HCT116 (cell line): ENCODE measurements at places on chromosomes 12 and 14.

GRCh38 chr12:104374806-104375205 lies 71.3 kb downstream of the EID3 start:
- DNase-seq = no peak

DNA sequence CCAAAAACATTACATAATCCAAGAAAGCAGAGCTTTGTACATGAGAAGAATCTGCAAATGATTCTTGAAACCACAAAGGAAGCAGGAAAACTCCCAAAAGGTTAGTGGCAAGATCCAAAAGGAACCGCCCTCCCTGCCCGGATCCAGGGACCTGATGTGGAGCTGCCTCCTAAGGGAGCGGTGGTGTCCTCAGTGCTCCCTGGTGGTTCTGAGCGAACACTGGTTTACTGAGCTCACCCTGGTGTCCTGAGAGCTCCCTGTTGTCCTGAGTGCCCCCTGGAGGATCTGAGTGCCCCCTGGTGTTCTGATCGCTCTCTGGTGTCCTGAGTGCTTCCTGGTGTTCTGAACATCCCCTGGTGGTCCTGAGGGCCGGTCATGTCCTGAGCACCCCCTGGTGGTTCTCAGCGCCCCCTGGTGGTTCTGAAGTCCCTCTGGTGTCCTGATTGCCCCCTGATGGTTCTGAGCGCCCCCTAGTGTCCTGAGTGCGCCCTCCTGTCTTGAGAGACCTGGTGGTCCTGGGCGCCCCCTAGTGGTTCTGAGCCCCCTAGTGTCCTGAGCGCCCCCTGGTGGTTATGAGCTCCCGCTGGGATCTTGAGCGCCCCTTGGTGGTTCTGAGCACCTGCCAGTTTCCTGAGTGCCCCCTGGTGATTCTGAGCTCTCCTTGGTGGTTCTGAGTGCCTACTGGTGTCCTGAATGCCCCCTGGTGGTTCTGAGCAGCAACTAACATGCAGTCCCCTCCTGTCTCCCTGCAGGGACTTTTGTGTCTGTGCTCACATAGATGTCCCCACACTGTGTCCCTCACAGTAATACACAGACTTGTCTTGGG lies 891.1 kb downstream of the TMEM121 start:
- DNase-seq = peak; percentile 3

- DNase-seq = no peak
Observed at GRCh38 chr12:44245932-44246331, 410.1 kb downstream of the TMEM117 start.

- no peak for DNase-seq
Observed at GRCh38 chr12:114440270-114441038, 34.5 kb upstream of the TBX5 start.

DNA sequence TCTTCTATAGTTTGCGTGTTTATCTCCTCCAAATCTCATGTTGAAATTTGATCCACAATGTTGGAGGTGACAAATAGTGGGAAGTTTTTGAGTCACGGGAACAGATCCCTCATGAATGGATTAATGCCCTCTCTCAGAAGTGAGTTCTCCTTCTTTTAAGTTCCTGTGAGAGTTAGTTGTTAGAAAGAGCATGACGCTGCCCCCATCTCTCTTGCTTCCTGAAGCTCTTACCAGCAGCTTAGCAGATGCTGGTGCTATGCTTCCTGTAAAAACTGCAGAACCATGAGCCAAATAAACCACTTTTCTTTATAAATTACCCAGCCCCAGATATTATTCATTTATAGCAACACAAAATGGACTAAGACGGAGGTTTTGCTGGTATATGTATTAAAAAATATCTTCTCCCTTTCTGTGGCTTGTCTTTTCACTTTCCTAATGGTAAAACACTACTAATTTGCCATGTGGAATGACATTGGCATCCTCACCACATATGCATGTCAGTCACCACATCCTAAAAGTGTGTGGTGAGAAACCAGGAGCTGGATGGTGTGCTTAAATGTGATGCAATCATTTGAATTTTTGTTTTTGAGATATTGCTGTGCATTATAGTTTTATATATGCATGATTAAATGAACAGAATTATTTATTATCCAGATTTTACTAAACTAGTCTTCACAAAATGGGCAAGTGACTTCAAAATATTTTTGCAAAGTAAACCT lies 449.3 kb downstream of the ADAMTS20 start:
- no peak for DNase-seq

- no peak for DNase-seq
Observed at GRCh38 chr14:101933209-101933608, 31.2 kb upstream of the DYNC1H1 start.

GRCh38 chr12:88579601-88580050 lies 645 bp downstream of the KITLG start:
- DNase-seq = no peak

- no peak for DNase-seq
Observed at GRCh38 chr12:67927815-67928214, 61.4 kb upstream of the IFNG-AS1 start.

GRCh38 chr14:36087411-36087810 lies 89.1 kb downstream of the PTCSC3 start:
- no peak for DNase-seq

GRCh38 chr14:81669308-81669707 lies 135.7 kb upstream of the SEL1L start:
- DNase-seq = no peak

DNA sequence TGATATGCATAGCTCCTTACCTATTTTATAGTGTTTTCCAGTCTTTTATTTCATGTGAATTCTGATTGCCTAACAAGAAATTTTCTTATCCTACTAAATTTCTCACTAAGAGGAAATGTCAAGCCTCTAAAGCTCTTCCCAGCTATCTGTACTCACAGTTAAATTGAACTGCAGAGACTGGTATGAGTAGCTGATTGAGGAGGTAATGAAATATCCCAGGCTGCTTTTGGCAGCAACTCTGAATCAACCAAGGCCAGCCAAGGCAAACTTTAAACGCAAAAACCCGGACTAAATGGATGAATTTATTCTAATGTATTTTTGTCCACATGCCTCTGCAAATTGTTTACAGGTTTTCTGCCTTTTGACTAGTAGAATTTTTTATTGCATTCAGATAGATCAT lies 119.1 kb upstream of the PMCH start:
- DNase-seq = no peak

DNA sequence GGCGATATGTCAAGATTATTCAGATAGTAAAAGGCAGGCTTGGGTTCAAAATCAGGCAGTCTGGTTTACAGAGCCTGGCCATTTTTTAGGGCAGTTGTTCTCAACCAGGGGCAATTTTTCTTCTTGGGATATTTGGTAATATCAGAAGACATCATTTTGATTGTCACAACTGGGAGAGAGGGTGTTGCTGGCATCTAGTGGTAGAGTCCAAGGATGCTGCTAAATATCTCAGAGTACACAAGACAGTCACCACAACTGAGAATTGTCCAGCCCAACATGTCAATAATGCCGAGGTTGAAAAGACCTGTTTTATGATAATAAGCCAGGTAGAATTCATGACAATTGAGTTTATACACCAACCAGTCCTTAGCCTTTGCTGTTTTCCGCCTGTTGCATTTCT lies 733.9 kb downstream of the NRXN3 start:
- DNase-seq = no peak

GRCh38 chr12:2548081-2548480 lies 246.7 kb upstream of the FKBP4 start:
- no peak for DNase-seq

DNA sequence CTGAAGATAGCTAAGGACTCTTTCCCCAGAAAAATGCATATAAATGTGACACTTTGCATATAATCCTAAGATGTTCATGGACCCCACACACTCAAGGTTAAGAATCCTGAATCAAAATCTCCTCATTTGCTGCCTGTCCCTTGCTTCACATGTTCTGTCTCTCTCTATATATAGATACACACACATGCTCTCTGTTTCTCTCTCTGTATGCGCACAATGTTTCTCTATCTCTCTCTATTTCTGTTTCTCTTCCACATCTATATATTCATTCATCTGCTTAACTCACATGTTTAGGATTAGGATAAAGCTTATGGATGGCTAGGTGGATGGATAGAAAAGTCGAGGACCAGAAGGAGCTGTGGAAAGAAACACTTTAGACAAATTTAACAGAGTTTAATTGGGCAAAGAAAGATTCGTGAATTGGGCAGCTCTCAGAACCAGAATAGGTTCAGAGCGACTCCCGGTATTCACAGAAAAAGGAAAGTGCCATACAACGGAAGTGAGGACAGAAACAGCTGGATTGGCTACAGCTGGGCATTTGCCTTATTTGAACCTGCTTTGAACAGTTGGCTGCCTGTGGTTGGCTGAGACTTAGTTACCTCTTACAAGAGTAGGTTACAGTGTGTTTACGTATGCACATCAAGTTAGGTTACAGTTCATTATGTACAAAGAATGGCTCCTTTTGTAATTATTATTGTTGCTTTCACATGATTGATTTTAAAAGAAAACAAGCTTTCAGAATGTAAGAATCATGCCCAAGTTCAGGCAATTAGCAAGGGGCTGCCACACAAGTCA lies 57.6 kb downstream of the EMP1 start:
- DNase-seq = no peak

DNA sequence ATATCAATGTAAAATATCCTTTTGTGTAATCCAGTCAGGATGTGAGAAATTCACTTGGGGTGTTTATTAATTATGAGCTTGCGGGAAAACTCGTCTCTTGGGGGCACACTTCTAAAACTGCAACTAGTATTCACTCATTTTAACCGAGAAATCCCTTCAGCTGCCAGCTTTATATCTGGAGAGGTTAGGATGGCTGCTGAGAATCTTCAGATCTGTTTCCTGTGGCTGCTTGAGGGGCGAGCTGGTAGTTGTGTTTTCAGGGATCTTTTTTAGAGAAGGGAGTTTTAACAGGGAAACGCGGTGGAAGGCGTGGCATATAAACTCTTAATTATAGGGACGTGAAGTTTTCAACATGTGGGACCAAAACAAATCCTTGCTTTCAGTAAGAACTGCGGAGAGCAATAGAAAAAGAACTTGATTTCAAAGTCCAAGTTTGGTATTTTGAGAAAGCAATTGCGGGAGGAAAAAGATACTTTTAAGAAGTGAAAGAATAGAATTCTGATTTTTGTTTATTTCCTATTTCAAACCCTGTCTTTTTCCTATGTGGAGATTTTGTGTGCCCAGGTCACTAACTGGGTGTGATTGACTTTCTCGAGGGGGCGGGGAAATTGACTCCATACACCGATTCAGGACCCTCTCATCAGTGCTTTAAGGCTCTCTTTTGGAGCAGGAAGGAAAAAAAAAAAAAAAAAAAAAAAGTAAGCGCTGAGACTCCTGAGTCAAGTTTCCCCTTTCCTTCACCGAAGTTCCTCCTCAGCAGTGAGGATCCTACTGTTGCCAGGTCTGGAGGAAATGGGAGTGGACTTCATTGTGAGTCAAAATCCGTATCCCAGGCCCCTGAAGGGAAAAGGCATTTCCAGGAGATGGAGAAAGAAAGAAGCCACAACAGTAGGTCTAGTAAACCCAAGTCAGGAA lies 1.1 kb downstream of the PPFIBP1 start:
- DNase-seq = no peak

GRCh38 chr12:40310211-40310610 lies 85.4 kb downstream of the LRRK2 start:
- DNase-seq = no peak

DNA sequence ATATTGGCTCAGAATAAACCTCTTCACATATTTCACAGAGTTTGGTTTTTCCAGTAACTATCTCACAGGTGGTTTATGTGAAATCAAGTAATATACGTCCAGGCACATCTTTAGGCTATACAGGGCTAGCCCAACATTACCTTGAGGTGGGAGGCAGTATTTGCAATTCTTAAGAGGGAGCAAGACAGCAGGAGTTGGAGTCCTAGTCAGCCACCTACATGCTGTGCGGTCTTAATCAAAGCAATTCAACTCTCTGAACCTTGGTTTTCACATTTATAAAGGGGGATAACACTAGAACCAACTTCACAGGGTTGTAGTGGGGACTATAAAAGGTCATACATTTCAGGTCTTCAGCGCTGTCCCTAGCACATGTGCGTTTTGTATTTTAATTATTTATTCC lies 73.5 kb upstream of the FICD start:
- DNase-seq = no peak

GRCh38 chr12:129337413-129337812 lies 484.1 kb downstream of the GLT1D1 start:
- DNase-seq = no peak

- no peak for DNase-seq
Observed at GRCh38 chr14:104319491-104320241, 181.3 kb downstream of the KIF26A start.

DNA sequence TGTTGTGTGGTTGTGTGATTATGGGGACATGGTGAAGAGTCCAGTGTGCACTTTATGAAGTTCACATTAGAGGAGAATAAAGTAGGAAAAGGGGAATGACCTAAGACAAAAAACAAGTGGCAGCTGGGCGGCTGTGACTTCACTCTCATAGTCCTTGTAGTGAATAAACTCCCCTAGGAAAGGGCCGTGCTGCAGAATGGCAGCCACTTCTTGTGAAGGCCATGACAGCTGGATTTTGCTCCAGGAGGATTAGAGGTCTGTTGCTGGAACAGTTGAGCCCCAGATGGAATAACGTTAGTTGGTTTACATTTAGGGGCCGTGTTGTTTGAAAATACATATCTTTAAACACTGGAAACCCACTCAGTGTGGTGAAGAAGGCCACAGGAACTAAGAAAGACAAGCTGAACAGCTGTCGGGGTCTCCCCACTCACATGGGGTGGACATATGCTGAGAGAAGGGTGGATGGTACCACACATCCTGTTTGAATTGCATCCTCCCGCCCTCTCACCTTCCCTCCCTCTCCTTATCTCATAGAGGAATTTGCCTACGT lies 276.9 kb downstream of the CACNA1C start:
- no peak for DNase-seq

GRCh38 chr14:90109858-90110257 lies 48.1 kb downstream of the KCNK13 start:
- peak; percentile 38 for DNase-seq

GRCh38 chr12:77323788-77324415 lies 258.5 kb upstream of the E2F7 start:
- DNase-seq = no peak

DNA sequence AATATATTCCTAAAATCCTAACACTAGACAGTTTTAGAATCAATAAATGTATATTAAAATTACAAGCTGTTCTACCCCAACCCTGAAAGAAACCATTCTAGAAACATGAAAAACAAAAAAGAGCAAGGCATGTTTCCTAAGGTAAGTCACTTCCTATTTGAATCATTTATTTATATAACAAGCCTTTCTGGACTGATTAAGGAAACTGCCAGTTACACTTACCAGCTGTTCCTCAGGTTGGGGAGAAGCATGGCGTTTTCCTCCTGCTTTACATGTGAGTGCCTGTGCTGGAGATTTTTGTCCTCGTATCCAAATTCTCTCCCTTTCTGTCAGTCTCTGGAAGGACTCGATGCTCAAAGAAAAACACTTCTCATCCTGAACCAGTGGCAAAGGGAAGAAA lies 183.3 kb downstream of the EFCAB11 start:
- no peak for DNase-seq

- DNase-seq = no peak
Observed at GRCh38 chr14:98564541-98564940, 707.5 kb downstream of the BCL11B start.

- no peak for DNase-seq
Observed at GRCh38 chr14:19974844-19975243, 547 bp upstream of the OR4K15 start.

- no peak for DNase-seq
Observed at GRCh38 chr14:32367516-32367915, 38.4 kb downstream of the AKAP6 start.

GRCh38 chr14:104317492-104317805 lies 179.1 kb downstream of the KIF26A start:
- DNase-seq = no peak
